ENCODE measurements at places on chromosomes 6 and 20.

GRCh38 chr6:63509652-63510352, 62.5 kb upstream of the LOC128125822 start:
- no peak for DNase-seq

DNA sequence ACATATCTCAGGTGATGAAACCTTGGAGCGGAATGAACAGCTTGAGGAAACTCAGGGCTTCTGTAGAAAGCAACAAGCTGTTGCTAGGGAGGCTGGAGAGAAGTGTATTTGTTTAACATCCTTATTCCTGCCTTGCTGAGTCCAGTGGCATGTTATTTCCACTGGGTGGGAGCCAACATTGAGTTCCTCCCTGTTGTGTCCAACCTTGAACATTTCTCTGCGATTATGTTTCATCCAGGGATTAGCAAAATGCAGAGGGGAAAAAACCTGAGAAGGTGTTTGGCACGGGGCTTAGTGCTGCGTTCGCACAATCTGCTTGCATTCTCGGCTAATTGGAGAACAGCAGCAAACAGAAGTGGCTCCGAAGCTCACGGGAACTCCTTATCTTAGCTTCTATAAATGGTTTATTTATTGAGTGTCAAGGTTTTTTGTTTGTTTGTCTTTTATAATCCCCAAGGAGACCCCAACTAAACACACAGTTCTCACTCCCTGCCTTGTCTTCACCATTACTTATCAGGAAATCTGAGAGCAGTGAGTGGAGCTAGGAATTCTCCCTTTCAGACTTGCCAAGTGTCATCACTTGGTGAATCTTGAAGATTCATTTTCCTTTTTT, 412.8 kb downstream of the CDC5L start:
- DNase-seq = no peak

DNA sequence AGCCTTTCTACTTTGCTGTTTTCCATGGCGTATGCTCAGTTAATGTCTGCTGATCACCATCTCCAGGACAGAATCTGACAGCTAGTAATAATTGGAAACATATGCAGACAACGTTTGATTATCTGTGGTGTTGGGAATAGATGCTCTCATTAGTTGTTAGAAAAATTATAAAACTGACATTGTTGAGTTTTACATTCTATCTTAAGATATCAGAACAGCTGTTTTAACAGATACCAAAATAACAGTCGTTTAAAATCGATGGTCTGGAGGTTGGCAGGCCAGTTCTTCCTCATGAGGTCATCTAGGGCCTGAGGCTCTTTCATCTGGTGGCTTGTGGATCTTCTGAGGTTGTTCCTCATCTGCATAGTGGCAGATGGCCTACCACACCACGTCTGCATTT, 137.6 kb downstream of the AIG1 start:
- DNase-seq = no peak

DNA sequence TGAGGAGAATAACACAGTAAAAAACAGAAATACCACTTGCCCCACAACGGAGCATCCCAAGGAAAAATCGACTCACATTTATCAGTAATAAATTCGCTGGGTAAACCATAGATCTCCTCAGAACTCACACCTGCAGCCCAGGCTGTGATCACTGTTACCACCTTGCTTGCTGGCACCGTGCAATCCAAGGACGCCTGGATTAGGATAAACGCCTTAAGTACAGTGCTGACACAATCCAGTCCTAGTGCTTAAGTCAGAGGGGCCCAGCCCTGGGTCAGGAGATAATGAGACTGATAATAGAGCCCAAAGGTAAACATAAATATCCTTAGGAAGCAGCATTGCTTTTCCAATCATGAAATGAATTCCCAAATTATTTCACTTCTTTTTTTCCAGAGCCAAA, 62.5 kb downstream of the EPB41L2 start:
- no peak for DNase-seq

DNA sequence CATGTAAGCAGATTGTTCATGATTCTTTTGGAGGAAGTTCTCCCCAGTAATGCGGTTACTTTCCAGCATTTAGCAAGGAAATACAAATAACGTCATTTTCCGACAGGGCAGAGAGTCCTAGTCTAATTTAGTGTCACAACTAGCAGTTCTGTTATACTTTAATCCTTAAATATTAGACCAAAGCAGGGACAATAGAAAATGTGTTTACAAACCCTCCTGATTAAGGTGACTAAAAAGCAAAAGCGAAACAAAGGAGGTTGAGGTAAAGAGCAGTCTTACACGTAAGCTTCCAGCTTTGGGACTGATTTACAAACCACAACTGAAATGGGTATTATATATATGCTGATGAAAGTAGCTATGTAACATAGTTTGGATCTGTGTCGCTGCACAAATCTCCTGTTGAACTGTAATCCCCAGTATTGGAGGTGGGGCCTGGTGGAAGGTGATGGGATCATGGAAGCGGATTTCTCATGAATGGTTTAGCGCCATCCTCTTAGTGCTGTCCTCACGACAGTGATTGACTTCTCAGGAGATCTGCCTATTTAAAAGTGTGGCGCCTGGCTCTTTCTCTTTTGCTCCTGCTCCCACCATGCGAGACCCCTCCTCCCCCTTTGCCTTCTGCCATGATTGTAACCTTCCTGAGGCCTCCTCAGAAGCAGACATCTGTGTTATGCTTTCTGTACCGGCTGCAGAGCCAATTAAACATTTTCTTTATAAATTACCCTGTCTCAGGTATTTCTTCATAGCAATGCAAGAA, 81.9 kb downstream of the PLCB1 start:
- no peak for DNase-seq

GRCh38 chr20:25495189-25495824, 87.8 kb downstream of the GINS1 start:
- no peak for DNase-seq

DNA sequence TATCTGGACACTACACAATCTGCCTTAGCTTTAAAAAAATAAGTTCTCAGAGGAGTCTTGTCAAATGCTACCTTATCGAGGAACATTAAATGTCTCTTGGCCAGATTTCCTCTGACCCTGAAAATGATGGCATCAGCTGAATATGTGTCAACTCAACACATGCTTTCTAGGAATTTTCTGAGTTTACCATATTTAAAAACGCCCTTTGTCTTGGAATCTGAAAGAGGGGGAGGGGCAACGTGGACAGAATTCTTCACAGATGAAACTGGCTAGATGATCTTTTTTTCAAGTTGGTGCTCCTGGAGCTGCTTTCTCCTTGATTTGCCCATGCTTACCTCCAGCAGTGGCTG, 5.1 kb downstream of the SOX4 start:
- DNase-seq = peak; percentile 50

DNA sequence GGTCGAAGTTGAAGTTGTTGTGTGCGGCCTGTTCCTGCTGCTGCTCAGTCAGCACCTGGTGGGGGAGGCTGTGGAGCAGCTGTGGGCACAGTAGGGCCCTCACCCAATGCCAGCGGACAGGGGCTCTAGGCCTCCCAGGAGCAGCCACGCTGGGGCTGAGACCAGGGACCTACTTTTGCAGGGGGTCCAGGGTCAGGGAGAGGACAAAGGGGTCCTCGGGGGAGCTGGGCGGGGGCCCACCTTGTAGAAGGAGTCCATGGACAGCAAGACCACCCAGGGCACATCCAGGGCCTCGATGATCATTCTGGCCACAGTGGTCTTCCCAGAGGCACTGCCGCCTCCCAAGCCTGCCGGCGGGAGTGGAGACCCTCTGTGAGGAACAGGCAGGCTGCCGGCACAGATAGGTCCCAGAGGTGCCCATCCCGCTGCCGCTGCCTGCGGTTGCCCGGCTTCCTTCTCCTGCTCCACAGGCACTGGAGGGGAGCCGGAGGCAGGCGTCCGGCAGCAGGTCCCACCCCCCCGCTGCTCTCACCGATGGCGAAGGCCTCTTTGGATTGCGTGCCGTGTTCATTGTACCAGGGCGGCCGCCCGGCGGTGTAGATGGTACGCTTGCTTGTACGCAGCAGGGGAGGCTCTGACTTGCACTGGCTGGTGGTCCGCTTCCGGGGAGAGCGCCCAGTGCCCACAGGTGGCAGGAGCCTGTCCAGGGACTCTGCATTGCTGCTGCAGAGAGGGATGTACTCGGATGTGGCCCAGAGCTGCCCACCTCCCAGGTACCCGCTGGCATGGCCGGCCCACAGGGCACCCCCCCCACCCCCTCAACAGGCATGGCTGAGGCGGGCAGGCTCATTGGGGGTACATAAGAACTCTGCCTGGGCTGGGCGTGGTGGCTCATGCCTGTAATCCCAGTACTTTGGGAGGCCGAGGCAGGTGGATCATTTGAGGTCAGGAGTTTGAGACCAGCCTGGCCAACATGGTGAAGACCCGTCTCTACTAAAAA, 10.0 kb downstream of the UCKL1 start:
- no peak for DNase-seq

DNA sequence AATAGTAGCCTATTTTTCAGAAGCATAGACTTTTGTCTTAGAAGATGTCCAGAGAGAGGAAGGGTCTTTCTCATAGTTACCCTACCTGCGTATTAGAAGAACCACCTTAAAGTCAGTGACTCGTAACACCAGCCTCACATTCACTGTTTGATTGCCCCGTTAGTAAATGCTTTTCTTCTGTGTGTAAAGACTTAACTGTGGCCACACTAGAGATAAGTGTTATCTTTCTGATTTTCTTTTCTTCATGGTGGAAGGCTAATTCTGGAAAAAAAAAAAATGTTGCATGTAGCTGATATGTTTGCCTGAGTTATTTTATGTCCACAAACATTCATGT, 83.9 kb downstream of the SAMD3 start:
- DNase-seq = no peak

DNA sequence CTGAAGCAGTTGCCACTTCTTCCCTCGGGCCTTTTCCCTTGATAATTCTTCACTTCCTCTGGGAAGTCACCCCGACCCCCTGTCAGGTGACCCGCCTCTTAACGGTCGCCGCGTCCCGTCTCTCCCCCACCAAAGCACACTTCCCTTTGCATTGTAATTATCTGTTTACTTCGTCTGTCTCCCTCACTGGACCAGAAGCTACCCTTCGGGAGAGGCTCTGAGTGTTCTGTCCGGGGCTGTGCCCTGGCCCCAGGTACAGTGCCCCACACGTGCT, 771 bp upstream of the SNAI1 start:
- no peak for DNase-seq

- DNase-seq = no peak
Observed at GRCh38 chr6:125955973-125956372, 597 bp upstream of the HINT3 start.

DNA sequence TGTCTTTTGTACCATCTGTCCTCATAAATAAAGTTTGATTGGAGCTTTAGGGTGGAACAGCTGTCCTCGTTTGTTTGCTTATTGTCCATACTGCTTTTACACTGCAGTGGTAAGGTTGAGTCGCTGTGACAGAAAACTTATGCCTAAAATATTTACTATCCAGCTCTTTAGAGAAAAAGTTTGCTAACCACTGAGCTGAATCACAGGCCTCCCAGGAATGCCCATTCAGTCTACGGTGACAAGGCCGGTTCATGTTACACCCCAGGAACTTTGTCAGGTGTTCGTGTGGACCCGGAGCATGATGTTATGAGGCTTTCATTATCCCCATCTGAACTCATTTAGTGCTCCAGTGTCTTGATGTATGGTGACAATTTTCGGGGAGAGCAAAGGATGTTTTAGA, 401.1 kb downstream of the SAMD5 start:
- no peak for DNase-seq

DNA sequence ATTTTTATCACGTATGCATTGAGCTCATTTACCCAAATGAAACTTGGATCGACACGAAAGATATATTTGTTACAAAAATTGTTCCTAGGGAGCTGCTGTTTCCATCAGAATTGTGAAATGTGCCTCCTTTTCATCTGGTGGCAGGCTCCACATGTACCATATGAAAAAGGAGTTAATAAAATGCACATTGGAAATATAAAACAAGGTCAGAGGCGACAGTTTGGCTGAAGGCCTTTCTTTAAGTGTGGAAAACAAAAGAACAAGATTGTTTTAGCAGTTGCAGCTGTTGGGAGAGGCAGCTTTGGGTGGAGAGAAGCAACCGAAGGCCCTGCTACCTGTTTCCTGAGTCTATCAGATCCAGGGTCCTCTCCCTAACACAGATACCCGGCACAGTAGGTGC, 334.5 kb upstream of the NT5E start:
- DNase-seq = no peak

DNA sequence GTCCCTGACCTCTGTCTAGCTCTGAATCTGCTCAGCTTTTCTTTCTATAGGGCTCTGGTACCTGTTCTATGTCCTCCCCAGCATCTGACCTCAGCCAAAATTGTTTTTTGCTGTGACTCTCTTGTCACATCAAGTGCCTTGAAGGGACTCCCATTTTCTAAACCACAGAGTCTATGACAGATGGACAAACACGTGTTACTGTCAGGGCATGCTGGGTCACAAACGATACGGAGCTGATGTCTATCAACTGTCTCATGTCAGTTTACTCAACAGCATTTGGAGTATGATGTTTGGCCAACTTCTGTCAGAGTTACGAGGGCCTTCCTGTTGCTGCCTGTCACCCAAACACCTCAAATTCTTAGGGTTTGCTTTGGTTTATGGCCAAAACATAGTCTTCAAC, 20.5 kb downstream of the ID4 start:
- DNase-seq = no peak

DNA sequence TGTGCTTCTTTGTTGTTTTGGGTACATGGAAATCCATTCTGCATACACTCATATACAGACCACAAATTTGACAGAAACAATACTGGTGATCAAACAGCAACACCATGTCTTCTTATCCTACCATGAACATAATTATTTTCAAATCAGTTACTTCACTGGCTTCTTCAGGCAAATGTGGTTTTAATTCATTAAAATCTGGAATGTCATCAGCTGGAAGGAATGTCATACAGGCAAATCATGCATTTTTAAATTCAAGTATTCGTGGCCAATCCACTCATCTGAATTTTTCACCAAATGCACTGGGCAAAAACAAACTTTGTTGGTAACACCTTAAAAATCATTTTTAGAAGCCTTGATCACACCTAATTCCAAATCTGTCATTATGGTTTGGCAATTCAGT, 59.3 kb downstream of the KIF6 start:
- DNase-seq = no peak

- no peak for DNase-seq
Observed at GRCh38 chr20:58938078-58938477, 43.0 kb upstream of the NELFCD start.

GRCh38 chr6:85431271-85431670, 18.6 kb upstream of the NT5E start:
- no peak for DNase-seq

Data from endothelial cell of umbilical vein (primary cell).